ENCODE measurements at places on chromosomes 3 and 15.

GRCh38 chr15:65263313-65263712 lies 23.4 kb downstream of the PARP16 start:
- DNase-seq: no peak

DNA sequence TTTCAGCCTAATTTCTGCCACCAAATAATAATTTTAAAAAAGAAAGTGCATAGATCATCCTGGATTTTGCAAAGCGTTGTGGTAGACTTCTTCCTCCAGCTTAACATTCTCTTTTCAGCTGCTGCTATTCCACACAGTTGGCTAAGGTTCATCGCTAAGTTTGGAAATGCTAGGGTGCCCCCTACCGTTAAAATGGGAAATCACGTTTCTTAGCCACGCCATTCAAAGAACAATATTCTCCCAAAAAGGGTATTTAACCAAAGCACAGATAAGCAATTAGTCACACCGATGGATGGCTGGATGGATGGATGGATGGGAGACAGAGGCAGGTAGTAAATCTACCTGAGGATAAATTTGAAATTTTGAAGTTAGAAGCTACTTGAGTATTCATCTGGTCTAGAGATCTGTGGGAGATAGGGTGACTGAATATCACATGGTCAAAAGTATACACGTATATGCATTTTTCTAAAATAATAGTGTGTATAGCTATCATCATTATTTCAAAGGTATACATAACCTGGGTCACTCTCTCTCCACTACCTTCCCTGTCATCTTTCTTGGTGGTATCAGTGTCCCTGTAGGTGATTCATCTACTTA lies 67.2 kb downstream of the EFHB start:
- DNase-seq: peak; percentile 66

GRCh38 chr3:43015572-43015971 lies 36.5 kb downstream of the GASK1A start:
- no peak for DNase-seq

DNA sequence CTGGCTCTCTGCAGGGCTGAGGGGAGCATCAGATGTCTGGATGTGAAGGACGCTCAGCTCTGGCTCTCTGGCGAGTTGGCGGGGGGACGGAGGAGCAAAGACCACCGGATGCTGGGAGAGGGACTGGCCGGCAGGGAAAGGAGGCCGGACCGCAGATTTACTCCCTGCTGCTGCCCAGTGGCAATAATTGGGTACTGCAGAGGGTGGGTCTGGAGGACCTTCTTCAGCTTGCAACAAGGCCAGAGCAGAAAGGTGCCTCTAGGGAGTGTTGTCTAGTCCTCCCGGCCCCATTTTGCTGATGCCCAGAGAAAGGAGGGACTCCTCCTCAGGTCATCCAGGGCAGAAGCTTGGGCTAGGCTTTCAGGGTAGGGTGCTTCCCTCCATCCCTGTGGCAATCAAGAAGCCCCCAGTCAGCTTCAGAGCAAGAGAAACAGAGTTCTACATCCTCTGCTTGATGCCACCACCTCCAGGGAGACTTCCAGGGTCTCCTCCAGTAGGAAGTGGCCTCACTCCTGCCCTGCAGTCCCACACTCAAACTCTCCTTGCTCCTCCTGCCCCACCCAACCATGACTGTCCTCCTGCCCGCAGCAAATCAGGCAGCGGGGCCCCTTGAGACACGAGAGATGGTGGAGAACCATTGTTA lies 20.3 kb upstream of the CSPG4 start:
- DNase-seq: peak; percentile 84

DNA sequence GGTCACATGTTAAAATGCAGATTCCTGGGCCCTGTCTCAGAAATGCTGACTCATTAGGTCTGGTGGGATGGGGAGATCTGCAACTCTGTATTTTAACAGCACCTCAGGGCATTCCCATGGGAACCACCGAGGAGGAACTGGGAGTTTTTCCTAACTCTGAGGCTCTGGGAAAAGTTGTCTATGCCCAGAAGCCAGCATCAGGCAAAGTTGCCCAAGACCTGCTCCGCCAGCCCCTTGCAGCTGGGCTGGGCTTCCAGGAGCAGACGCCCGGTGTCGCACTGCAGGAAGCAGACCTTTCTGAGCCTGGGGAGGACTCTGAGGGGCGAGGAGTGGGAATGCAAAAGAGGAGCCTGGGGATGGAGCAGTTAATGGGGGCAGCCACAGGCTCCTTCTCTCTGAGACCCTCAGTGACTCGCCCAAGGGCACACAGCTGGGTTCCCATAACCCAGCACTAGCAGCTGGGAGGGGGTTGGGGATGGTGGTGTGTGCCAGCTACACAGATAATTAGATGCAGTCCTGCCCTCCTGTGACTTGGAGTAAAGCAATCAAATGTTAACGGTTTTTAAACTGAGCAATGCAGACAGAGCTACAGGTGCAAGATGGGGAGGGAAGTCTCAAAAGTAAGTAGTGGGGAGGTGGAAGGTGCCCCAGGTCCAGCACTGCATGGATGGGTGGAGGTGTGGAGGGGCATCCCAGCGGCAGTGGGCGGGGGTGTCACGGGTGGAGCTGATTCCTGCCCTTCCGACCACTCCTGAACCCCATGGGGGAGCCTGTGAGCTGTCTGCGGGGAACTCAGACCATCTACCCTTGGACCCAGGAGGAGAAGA lies 100.4 kb downstream of the LSM3 start:
- no peak for DNase-seq

GRCh38 chr3:60698117-60698516 lies 553.1 kb downstream of the FHIT start:
- DNase-seq: no peak

Measured in SJCRH30 (cell line).